ENCODE measurements at places on chromosomes 7 and 10. TPM values are rescaled to one million over a fixed set of nuclear protein-coding genes. Genes with fewer than 3 reads are reported as not detected.
A peak's percentile ranks its signal among the peaks of the same experiment; 100 is the strongest.

The KLF14 gene
- total RNA-seq, result 0.78 TPM

The OR9A2 gene
- not detected for total RNA-seq

The PRPS1L1 gene
- total RNA-seq, result not detected

The ASB10 gene
- total RNA-seq, result 24.8 TPM

The C10orf143 gene
- 1.2 TPM for total RNA-seq

The KIAA1217 gene
- 155 TPM for total RNA-seq

The SUN3 gene
- total RNA-seq, result not detected

DNA sequence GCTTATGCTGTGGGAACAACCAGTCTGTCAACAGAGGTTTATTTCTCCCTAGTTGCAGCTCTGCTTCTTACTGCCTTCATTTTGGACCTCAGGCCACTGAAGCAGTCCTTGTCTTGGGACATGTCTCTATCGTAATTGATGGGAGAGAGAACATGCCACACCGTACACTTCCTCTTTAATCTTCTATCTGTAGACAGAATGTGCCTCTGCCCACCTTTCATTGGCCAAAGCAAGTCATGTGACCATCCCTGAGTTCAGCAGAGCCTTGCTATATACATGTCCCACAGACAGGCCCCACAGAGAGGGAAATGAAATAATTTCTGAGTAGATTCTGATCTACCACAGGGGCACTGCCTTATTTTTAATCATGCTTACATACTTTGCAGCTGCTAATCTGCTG, 98.0 kb downstream of the KCND2 start:
- H3K4me3 ChIP-seq, result no peak overlapping the region
- no peak for DNase-seq
- H3K4me1 ChIP-seq, result no peaks in the 10 kb centered on the region

DNA sequence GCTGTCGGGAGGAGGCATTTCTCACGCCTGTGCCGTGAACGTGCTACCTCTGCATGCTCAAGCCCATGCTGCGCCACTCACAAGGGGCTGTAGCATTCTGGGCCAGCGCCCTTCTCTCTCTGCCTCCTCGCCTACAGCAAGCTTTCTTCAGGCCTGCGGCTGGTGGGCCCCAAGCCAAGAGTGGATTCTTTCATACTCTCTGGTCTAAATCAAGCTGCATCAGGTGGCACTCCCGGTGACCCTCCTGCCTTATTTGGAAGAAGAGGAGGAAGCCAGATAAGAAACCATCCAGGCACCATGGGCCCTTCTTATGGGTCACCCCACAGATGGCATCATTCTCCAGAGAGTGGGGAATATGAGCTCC, 86.7 kb upstream of the DUSP5 start:
- H3K27me3 ChIP-seq, result no peaks in the 10 kb centered on the region
- no peaks in the 10 kb centered on the region for H3K36me3 ChIP-seq
- no peaks in the 10 kb centered on the region for H3K4me1 ChIP-seq
- no peak overlapping the region for H3K27ac ChIP-seq
- no peak overlapping the region for H3K4me3 ChIP-seq

DNA sequence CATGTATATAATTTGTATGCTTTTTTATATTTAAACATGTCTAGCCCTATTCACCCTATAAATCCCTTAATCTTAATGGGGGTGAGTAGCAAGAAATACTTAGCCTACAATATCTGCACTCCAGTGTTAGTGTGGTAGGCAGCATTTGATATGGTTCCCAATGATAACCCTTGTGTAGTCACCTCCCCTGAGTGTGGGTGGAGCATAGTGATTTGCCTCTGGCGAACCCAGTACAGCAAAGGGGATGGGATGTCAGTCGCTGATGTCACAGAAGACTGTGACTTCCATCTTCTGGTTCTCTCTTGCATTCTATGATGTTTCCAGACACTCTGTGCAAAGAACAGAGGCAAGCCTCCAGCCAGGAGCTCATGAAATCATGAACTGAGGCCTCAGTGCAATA, 211.2 kb downstream of the CRPPA start:
- no peak overlapping the region for H3K27ac ChIP-seq
- H3K36me3 ChIP-seq, result no peaks in the 10 kb centered on the region
- H3K4me3 ChIP-seq, result no peak overlapping the region
- no peaks in the 10 kb centered on the region for H3K4me1 ChIP-seq
- no peak for DNase-seq

- H3K27me3 ChIP-seq, result no peaks in the 10 kb centered on the region
- H3K4me1 ChIP-seq, result peaks cover 56% of the 10 kb centered on the region
- H3K4me3 ChIP-seq, result no peak overlapping the region
- no peak for DNase-seq
Observed at GRCh38 chr7:55520426-55521140, 51.7 kb downstream of the VOPP1 start.

DNA sequence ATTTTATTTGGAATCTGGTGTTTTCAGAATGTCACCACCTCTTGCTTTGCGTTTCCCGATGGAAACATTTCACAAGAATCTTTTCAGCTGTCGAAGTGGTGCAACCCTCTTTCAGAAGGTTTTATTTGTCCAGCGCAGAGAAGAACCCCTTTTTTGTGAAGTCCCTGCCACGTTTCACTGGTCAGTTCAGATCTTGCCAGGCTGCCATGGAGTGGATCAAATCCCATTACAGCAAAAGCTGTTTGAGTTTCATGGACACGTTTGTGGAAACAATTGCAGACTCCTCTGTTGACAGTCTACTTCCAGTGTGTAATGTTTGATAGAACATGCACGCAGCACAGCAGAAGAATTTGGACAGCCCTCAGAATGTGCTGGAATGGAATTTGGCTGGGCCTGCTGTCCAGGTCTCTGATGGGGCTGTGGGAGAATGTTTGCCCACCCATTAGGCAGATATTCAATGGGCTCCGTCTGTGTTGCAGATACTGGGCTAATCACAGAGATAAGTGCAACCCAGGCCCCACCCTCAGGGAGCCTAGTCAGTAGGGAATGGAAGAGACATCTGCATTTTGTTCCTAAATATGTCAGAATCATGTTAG, 143.2 kb downstream of the GRK5 start:
- no peaks in the 10 kb centered on the region for H3K36me3 ChIP-seq
- peaks cover 9% of the 10 kb centered on the region for H3K4me1 ChIP-seq
- peak; percentile 32 for DNase-seq

DNA sequence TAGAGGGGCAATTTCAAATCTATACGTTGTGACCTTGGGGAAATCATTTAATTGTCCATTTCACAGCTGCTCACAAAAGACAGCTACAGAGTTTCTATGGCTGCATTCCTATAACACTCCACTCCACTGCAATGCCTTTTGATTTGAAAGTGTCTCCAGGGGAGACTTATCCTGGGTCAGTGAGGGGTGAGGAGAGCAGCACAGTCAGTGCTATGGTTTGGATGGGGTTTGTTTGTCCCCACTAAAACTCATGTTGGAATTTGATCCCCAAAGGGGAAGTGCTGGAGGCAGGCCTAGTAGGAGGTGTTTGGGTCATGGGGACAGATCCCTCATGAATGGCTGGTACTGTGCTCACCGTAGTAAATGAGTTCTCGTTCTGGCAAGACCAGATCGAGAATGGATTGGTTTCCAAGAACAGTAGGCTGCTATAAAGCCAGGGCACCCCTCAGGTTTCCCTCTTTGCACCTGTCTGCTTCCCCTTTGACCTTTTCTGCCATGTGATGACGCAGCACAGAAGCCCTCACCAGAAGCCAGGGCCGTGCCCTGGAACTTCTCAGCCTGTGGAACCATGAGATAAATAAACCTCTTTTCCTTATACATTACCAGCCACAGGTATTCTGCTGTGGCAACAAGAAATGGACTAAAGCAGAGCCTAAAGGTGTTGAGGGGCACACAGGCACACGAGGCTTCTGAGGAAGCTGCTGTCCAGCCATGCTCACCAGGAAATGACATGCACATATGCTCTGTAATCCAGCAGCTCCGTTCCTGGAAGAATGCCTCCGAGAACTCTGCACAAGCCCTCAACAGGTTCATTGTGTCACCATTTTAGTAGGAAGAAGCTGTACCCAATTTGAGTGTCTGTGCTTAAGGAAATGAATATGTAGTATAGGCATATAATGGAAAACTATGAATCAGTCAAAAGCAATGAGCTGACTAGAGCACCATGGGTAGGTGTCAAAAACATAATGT, 5.0 kb upstream of the PAPOLB start:
- peaks cover 8% of the 10 kb centered on the region for H3K27me3 ChIP-seq
- H3K36me3 ChIP-seq, result no peaks in the 10 kb centered on the region
- no peak overlapping the region for H3K4me3 ChIP-seq
- H3K27ac ChIP-seq, result no peak overlapping the region

- no peaks in the 10 kb centered on the region for H3K4me1 ChIP-seq
- no peak overlapping the region for H3K27ac ChIP-seq
- H3K4me3 ChIP-seq, result no peak overlapping the region
Observed at GRCh38 chr10:59970396-59971368, 64.3 kb upstream of the CCDC6 start.

DNA sequence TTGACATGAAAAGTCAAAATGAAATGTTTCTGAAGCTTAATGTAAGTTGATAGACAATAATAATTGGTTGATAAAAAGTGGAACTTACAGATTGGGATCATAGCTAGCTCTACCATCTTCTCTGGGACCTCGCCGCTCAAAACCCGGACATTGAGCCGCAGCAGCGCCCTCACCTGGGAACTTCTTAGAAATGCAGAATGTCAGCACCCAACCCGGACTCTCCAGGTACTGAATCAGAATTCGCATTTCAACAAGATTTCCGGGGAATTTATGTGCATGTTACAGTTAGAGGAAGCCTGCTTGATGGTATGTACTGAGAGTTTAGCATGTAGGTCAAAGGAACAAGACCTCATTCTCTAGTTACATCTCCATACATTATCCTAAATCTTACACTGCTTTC, 36.7 kb upstream of the ABLIM1 start:
- H3K36me3 ChIP-seq, result no peaks in the 10 kb centered on the region
- H3K4me1 ChIP-seq, result peaks cover 32% of the 10 kb centered on the region
- no peak overlapping the region for H3K27ac ChIP-seq
- no peak overlapping the region for H3K4me3 ChIP-seq
- H3K27me3 ChIP-seq, result no peaks in the 10 kb centered on the region
- no peak for DNase-seq

- H3K4me3 ChIP-seq, result no peak overlapping the region
- no peak overlapping the region for H3K27ac ChIP-seq
- no peak for DNase-seq
- H3K27me3 ChIP-seq, result no peaks in the 10 kb centered on the region
- H3K4me1 ChIP-seq, result no peaks in the 10 kb centered on the region
- H3K36me3 ChIP-seq, result no peaks in the 10 kb centered on the region
Observed at GRCh38 chr7:36469236-36469635, 79.6 kb downstream of the ANLN start.

- DNase-seq, result no peak
- no peak overlapping the region for H3K27ac ChIP-seq
- no peak overlapping the region for H3K4me3 ChIP-seq
- no peaks in the 10 kb centered on the region for H3K4me1 ChIP-seq
- no peaks in the 10 kb centered on the region for H3K36me3 ChIP-seq
- no peaks in the 10 kb centered on the region for H3K27me3 ChIP-seq
Observed at GRCh38 chr7:132656846-132657776, 80.8 kb upstream of the PLXNA4 start.

- no peak overlapping the region for H3K27ac ChIP-seq
- no peak for DNase-seq
- no peaks in the 10 kb centered on the region for H3K4me1 ChIP-seq
Observed at GRCh38 chr10:111954386-111954785, 229.2 kb downstream of the GPAM start.
